Activated naive CD8-positive, alpha-beta T cell treated with anti-CD3 and anti-CD28 coated beads for 36 hours (primary cell): ENCODE measurements at places on chromosomes 3 and 15. TPM values are rescaled to one million over a fixed set of nuclear protein-coding genes. Genes with fewer than 3 reads are reported as not detected.

- peak; percentile 50 for DNase-seq
Measured at GRCh38 chr15:57866149-57866736, 159.7 kb downstream of the POLR2M start.

Gene AP3B2
- total RNA-seq: 0.10 TPM

GRCh38 chr15:39640665-39641064 lies 59.8 kb downstream of the THBS1 start:
- DNase-seq: no peak

GRCh38 chr15:78351539-78351938 lies 11.4 kb downstream of the CRABP1 start:
- no peak for DNase-seq

Gene TMC3
- not detected for total RNA-seq

GRCh38 chr3:59480486-59480995 lies 430.7 kb upstream of the CFAP20DC start:
- no peak for DNase-seq

Gene SNTN
- not detected for total RNA-seq

DNA sequence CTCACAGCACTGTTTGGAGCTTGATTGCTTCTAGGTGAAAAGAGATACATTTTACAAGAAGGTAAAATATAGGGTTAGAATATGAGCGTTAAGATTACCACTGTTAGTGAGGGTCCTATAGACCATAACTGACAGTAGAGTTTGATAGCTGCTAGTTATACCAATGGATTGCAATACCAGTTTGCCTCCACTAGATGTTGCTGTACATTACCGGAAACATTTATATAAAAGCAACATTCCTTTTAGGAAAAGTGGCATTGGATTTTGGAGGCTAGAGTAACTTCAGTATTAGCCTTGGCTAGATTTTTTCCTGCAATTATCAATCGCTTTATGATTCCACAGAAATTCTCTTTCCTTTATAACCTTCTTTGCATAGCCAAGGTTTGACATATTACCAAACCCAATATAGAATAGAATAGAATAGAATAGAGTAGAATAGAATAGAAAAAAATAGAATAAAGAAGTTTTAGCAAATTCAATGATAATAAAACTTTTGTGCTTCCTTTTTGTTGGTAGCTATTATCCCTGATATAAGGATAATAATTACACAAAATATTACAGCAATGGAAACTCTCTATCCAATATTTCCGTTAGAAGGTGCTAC lies 1093.6 kb upstream of the ALCAM start:
- DNase-seq: no peak

GRCh38 chr3:35262406-35262805 lies 376.9 kb upstream of the ARPP21 start:
- DNase-seq: no peak

DNA sequence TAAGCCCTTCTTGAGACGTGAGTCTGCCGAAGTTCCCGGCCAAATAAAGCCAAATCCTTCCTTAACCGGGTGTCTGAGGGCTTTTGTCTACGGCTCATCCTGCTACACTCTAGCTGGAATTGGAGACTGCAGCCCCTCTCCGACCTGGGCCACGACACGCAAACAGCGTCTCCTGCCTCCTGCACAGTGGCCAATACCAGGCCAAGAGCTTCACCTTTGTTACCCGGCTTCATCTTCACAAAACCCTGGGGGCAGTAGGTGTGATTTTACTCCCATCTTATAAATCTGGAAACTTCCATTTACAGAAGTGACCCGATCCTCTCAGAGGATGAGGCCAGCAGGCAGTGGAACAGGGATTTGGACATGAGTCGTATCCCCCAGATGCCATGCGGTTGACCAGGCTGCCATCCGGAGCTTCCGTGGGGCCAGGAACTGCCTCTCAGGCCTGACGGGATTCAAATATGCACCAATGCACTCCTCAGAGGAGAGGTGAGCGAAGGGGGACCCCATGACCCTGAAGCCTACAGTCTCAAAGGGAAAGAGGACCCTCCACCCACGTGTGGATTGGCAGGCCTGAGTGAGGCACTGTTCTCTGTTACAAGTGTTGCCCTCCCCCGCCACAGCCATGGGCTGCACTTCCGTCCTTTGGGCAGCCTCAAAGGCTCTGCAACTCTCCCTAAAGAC lies 53.2 kb upstream of the KLF13 start:
- no peak for DNase-seq

Gene TJP1
- not detected for total RNA-seq

GRCh38 chr3:101179637-101180036 lies 140.7 kb downstream of the IMPG2 start:
- no peak for DNase-seq

Gene LRRK1
- 0.30 TPM for total RNA-seq

GRCh38 chr3:132283440-132283839 lies 33.8 kb upstream of the ACP3 start:
- no peak for DNase-seq

Gene CRYGS
- total RNA-seq: 1.7 TPM

DNA sequence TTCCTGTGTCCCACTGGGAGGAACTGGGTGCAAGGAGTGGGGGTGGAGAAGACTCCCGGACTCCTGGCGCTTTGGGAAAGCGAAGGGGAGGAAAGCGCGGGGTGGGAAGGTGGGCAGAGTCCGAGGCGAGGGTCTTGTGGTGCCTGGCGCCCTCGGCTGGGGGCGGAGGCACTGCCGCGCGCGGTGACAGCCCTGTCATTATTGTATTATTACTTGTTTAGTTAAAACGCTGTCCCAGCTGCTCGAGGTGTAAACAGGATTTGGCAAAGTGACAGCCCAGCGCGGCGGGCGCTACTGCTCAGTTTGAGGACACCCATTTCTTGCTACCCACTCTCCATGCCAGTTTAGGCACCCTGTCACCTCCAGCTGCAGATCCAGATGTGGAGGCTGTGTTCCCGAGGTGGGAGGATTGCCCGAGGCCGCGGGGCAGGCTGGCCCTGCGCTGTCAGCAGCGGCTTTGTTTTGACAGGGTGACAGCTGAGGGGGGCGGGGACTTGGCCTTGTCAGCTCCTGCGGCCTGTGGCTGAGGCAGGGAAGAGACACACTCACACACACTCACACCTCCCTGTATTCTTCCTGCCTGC lies 1.0 kb downstream of the KAT2B start:
- peak; percentile 77 for DNase-seq

DNA sequence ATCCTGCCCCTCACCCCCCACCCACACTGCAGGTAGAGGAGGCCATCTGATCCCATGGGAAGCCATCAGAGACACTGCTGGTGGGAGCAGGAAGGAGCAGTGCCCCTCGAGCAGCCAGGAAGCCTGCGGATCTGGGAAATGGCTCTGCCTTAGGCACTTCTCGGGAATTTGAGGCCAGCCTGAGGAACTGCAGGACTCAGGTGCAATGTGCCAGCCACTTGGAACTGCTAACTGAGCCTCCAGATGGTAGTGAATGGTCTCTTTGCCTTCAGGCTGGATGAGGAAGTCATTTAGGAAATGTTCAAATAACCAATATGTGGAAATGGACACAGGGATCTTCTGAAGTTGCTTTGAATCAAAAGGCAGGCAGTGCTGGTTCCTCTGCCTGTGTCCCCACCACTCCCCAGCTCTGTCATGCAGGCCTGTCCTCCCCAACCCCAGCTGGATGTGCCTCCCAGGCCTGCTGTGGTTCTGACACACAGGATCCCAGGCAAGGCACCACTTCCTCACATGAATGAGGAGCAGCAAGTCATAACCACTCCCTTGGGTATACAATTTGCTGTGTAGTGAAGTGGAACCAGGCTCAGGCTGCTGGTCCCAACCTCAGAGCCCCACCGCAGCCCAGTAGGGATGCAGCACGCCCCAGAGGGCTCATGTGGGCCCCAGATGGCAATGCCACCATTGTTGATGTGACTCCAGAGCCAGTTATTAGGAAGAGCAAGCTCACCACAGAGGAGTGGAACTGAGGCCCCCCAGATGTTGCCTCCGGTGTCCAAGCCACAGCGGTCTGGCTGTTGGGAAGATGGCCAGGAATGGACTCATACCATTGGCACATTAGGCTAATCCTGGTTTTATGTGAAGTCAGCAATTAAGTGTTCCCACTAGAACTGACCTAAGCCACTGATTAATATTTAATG lies 46.5 kb upstream of the LIMD1 start:
- no peak for DNase-seq

- DNase-seq: peak; percentile 25
Measured at GRCh38 chr3:124995460-124995994, 60.3 kb downstream of the HEG1 start.

- no peak for DNase-seq
Measured at GRCh38 chr3:46675426-46675825, 18.1 kb downstream of the ALS2CL start.

DNA sequence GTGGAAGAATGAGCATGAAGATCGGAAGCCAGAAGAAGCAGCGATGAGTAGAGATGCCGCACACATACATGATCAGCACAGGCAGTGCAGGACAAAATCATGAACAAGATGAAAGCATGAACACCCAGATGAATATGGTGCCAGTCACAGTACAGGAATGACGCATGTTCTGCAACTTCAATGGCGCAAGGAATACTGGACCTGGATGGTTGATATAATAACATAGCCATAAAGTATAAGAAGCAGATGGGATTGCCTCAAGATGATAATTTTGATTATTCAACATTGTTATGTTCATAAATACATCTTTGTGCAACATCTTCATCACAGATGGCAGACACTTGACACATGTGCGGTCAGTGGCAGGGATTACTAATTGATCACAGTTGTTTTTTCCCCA lies 59.7 kb upstream of the SLCO3A1 start:
- no peak for DNase-seq

GRCh38 chr3:121998611-121999473 lies 23.2 kb downstream of the ILDR1 start:
- no peak for DNase-seq

Gene SLC6A11
- not detected for total RNA-seq

GRCh38 chr15:62889734-62890505 lies 152.6 kb upstream of the TPM1 start:
- no peak for DNase-seq

DNA sequence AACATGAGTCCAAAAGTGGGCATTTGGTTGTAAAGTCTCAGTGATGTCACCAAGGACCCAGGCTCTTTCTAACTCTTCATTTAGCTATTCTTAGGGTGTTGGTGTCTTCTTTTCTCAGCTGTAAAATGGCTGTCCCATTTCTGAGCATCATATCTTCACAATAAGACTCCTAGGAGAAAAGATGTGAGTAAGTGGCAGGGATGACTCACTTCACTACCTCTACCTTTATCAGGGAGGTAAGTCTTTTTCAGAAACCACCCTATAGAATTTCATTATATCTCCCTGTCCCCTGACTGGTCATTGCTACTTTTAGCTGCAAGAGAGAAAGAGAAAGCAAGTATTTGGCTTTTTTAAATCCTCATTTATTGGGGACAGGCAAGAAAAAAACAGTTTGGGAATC lies 300.2 kb upstream of the RBMS3 start:
- no peak for DNase-seq

Gene CSPG5
- 0.56 TPM for total RNA-seq

DNA sequence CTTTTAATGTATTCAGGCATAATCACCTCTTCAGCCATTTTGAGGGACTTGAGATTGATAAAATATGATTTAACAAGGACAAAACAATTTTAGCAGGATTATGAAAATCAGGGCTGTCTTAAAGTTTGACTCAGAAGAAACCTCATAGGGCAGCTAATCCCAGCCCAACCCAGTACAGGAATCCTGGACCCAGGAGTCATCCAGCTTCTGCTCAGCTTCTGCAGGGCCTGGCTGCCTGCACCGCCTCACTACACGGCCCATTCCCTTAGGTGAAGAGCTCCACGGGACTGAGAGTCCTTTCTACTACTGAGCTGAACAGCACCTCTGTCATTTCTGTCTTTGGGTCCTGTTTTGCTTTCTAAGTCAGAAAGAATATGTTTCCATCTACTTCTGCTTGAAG lies 37.5 kb downstream of the ARHGAP31 start:
- no peak for DNase-seq

DNA sequence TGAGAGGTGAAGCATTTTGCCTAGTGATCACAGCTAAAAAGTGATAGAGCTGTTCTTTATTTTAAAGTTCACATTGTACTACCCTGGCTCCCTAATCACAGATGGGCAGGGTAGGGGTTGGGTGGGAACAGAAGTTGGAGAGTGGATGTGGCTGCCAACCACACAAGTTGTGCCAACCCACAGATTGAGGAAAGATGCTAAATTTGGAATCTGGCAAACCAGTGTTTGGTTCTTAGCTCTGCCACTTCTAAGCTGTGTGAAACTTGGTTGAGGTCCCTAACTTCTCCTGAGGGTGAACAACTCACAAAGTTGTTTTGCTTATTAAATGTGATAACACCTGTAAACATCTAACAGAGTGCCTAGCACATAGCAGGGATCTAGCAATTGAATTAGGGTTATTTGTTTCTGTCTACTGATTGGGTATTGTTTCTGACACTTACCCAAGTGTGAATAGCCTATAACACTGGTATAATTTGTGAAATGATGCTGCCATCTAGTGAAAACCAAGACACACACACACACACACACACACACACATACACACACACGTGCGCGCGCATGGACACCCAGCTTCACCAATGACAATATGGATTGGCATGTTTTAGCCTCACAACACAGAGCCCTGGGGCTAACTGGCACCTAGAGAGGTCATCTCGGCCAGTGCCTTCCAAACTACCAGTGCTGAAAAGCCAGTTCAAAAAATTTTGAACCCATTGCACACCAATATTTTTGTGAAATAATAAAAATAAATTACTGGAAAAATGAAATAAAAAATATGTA lies 25.3 kb downstream of the ADGRG7 start:
- DNase-seq: peak; percentile 25

- DNase-seq: no peak
Measured at GRCh38 chr3:75768303-75769017, 16.9 kb downstream of the ZNF717 start.

Gene SAMMSON
- not detected for total RNA-seq

DNA sequence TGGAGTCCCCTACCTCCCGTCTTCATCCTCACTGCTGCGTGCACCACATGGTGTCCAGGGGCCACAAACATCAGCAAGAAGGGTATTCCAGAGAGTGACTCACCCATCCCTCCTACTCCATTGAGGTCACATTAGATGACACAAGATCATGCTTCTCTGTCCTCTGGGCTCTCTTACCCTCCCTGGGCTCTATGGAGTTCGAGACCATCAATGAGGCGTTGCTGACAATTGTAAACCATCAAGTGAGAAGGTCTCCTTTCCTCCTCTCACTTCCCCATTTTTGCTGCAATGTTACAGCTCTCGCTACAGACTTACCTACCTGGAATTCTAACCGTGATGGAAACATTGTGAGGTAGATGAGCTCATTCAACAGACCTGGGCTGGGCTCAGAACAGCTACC lies 51.7 kb downstream of the HMCES start:
- no peak for DNase-seq

- no peak for DNase-seq
Measured at GRCh38 chr3:14967285-14967684, 19.9 kb downstream of the NR2C2 start.

Gene CLCN2
- total RNA-seq: 5.0 TPM

GRCh38 chr3:120102232-120102631 lies 8.0 kb upstream of the GSK3B start:
- DNase-seq: no peak

GRCh38 chr3:28768439-28768838 lies 419.8 kb upstream of the AZI2 start:
- no peak for DNase-seq

GRCh38 chr3:44522494-44522933 lies 32.5 kb upstream of the ZKSCAN7 start:
- no peak for DNase-seq
